ENCODE measurements at places on chromosomes 1 and 21.

- no peak for DNase-seq
Measured at GRCh38 chr1:33338440-33339211, 17.7 kb upstream of the A3GALT2 start.

- no peak for DNase-seq
Measured at GRCh38 chr1:183553331-183553730, 36.9 kb downstream of the NCF2 start.

DNA sequence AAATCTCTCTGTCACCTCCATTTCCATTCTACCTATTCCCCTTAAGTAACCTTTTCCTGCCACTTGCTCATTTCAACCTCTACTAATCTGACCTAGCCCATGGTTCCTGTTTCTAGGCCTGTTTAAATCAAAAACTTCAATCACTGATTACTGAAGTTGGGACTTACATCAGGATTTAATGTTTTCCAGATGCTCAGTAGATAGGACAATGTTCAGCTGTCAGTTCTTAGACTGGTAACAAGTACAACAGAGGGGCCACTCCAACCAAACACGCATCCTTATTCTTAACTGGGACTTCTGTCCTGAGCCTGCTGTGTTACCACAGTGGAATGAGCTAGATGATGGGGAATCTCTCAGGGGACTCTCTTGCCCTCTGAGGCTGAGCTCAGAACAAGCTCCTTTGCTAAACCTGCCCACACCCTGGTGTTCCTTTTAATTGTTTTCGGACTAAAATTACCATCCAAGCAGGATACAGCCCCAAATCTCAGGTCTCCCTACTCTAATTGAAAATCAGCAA is 974.6 kb downstream of the TTLL7 start:
- DNase-seq: no peak

- no peak for DNase-seq
Measured at GRCh38 chr1:172663732-172664131, 4.8 kb downstream of the FASLG start.
